Fibroblast of skin of scalp (primary cell): ENCODE measurements at places on chromosomes 2 and 18.

GRCh38 chr2:164535280-164536025 lies 85.8 kb downstream of the GRB14 start:
- DNase-seq, result no peak

DNA sequence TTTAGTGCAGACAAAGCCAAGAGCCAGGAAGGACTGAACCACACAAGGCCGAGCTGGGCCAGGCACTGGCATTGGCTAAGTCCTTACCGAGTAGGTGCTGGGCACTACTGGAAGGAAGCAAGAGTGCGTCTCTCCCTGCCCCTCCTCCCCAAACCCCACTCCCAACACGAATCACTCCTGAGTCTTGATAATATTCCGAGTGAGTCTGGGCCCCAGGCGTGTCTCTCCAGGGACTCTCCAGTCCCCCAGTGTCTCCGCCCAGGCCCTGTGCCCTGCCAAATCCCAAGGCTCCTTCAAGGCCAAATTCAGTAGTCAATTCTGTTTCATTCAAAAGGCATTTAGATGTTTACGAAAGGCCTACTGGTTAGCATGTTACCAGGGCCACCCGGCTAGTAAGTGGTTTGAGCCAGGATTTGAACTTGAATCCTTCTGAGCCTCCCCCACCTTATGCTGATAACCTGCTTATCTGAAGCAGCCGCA lies 82.8 kb downstream of the GLI2 start:
- DNase-seq, result peak; percentile 94

- DNase-seq, result peak; percentile 44
These were observed 7.0 kb downstream of the TIMM21 start for GRCh38 chr18:74155276-74155675.

DNA sequence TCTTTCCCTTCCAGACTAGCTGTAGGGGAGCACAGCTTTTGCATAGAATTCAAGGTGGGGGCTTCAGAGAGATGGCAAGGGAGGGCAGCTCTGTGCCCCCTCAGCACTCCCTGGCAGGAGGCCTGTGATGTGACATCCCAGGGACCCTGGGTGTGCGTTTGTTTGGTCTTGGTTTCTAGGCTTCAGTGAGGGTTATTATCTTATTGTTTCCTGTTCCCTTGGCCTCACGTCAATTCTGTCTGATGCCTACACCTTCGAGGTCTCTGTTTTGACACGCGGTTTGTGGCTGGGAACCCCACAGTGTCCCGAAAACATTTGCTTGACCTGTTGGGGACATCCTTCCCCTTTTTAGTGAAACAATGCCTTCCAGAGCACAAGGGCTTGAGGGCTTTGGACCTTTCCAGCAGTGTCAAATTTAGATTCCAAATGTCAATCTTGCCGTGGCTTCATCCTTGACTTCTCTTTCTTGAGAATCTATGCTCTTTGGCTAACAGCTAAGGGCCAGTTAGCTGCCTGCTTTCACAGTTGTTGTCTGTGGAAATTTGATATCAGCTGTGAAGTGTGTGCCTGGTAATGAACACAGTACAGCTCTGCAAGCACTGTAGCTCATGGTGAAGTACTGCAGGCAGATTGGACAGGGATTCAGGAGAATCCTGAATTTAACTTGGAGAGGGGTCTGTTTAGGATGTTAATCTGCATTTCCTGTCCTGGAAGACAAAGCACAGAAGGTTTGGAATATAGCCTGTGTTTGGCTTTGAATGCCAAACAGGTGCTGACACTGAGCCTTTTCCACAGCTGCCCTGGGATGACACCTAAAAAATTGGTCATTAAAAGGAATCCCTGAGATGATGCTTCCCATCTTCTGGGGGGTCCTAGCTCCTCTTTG lies 108.2 kb upstream of the CXCR4 start:
- no peak for DNase-seq

GRCh38 chr2:174331595-174332216 lies 3.0 kb upstream of the SP9 start:
- DNase-seq, result no peak

- DNase-seq, result no peak
These were observed 6.8 kb downstream of the COPS8 start for GRCh38 chr2:237092506-237092905.

GRCh38 chr2:95298486-95299111 lies 1.5 kb downstream of the KCNIP3 start:
- no peak for DNase-seq
